ENCODE measurements at places on chromosomes 3 and 15.
A peak's percentile ranks its signal among the peaks of the same experiment; 100 is the strongest.

- no peak for DNase-seq
These were observed 538.9 kb upstream of the GRM7 start for GRCh38 chr3:6321999-6322398.

GRCh38 chr15:85402195-85402881 is 21.9 kb downstream of the AKAP13 start:
- DNase-seq: no peak

DNA sequence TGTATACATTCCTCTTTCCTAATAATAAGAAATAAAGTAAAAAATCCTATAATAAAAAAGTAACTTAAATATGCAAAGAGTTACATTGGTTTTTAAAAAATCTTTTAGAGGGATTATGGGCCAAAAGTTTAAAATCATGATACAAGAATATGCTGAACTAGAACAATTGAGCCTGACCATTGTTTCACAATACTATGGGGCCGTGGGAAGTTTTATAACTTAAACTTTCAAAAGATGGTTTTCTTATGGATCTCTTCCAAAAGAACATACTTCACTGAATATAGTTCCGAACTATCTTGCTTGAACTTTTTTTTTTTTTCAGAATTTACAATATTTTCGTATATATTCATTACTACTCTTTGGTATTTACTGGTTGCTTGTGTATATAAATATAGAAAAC is 97.6 kb downstream of the NFKBIZ start:
- no peak for DNase-seq

DNA sequence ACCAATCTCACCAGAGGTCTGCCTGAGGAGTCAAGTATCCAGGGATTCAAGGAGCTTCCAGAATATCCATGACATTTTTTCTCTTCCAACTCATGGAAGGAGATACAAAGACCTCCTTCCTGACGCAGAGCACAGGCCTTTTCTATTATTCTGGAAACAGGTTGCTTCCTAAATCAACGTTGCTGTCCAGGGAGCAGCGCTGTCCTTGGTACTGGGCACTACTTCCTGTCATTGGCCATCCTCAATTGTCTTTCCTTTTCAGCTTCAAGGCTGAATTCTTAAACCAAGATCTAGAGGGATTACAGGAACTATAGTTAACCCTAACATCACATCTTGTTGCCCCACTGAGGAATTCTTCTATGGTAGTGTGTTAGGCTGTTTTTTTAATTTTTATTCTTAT is 50.4 kb upstream of the TBC1D21 start:
- DNase-seq: peak; percentile 21

DNA sequence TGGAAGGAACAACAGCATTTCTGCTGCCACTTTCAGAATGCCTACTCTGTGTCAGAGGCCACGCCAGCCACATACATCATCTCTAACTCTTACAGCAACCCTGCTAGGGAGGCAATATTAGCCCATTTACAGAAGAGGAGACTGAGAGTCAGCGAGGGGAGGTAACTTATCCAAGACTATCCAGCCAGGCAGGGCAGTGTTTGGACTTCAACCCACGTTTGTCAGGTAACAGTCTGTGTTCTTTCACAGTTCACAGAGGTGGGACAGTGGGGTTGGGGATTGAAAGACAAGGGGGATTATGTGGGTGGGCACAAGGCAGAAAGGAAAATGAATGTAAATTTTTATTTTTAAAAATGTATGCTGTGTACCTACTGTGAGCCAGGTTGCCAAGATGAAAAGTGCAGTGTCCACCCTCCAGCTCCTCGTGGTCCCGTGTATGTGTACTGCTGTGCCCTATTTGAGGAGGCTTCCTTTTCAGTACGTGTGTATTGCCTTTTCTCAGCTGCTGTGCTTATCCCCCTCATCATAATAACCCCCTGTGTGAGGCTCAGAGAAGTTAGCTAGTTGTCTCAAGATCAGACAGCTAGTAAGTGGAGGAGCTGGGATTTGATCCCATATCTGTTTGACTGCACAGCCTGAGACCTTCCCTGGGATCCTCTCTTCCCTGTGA is 16.5 kb upstream of the ATP2B2 start:
- no peak for DNase-seq

GRCh38 chr3:127698691-127699415 is 26.1 kb downstream of the ABTB1 start:
- no peak for DNase-seq

DNA sequence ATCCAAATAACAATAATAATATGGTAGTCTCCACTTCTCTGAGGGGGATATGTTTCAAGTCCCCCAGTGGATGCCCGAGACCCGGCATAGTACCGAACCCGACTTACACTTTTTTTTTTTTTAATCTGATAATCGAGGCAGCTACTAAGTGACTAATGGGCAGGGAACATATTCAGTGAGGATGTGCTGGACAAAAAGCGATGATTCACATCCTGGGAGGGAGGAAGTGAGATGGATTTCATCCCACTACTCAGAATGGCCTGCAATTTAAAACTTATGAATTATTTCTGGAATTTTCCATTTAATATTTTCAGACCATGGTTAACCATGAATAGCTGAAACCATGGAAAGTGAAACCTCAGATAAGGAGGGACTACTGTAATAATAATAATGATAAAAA is 49.5 kb upstream of the SELENOK start:
- DNase-seq: no peak

DNA sequence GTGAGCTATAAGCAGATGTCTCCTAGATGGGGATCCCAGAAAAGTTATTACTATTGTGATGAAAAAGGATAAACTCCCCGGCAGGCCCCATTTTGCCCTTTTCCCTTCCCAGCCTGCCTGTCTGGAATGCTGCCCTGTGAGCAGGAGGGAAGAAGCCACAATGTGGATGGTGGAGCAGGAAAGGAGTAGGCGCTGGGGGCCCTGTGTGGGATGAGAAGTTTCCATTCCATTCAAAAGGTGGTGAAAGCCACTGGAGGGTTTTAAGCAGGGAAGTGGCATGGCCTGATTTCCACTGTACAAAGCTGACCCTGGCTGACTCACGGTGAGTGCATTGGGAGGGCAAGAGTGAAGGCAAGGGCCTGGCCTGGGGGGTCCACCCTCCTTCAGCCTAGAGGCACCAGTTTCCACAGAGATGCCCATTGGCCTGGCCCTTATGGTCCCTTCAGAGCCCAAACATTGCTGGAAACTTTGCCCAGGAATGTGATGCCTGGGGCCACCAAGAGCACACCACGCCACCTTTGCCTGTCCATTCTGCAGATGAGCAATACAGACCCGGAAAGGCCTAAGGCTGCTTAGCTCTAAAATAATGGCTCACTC is 206.9 kb downstream of the RPLP1 start:
- DNase-seq: no peak

DNA sequence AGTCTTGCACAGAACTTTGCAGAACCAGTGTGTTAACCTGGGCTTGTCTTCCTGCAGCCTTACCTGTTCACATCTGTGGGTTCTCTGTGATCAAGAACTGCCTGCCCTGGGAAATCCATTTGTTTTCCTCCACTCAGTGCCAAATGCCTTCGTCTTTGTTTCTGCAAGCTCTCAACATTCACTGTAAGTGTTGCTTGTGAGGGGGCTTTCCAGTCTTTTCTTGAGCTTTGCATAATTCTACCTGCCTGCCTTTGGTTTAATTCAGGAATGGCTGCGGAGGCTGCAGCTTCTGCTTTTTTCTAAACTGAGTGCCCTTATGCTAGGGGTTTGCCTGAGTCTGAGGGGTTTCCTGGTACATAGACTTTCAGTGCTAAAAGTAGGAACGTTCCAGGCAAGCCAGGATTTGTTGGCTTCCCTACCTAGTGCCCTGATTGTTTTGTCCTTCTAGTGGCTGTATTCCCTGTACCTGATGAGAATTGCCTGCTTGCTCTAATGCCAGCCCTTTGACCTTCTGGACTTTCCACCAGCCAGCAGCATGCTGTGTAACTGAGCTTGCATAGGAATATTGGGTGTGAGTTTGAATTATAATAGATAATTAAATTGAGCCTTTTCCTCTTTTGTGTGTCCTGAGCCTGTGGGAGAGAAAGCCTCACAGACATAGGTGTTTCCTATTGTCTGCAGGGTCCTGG is 96.6 kb upstream of the CLSTN2 start:
- no peak for DNase-seq

DNA sequence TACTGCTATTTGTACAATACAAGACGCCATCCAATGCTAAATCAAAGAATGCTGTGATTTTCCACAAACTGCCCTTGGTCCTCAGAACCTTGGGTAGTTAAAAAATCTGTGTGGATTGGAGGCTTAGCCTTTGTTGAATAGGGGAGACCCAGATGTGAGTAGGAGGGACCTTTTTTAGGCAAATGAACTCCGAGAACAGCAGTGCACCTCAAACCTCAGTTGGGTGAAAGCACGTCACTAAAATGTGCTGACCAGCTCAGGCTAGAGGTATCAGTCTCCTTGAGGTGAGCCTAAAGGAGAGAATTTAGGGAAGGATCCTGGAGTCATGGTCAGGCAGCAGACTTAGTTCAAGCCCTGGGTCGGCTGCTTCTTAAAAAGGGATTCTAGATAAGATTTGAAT is 200.7 kb downstream of the SOX2 start:
- no peak for DNase-seq

DNA sequence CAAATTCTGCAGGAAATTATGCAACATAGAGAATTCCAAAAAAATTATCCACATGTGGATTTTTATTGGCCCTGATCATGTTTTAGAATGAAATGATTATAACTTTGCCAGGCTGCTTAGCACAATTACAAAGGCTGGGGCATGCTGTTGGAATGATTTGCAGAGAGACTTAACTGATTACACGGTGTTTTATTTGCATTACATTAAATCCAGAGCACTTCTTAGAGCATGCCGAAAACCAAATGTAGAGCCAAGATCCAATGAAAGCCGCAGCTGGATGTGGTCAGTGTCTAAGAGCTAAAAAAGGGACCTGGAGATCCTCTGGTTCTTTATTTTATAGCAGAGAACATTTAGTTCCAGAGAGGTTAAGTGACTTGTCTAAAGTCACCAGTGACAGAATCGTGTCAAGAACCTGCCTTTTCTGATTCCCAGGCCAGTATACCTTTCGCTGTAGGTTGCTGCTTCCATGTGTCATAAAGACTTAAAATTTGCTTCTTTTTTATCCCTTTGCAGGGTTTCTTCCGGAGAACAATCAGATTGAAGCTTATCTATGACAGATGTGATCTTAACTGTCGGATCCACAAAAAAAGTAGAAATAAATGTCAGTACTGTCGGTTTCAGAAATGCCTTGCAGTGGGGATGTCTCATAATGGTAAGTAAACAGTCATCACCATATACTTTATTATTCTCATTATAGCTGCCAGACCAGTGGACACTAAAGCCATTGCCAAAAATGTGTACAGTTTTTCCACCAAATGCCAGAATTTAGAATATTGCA is 92.0 kb upstream of the TSEN2 start:
- DNase-seq: no peak

DNA sequence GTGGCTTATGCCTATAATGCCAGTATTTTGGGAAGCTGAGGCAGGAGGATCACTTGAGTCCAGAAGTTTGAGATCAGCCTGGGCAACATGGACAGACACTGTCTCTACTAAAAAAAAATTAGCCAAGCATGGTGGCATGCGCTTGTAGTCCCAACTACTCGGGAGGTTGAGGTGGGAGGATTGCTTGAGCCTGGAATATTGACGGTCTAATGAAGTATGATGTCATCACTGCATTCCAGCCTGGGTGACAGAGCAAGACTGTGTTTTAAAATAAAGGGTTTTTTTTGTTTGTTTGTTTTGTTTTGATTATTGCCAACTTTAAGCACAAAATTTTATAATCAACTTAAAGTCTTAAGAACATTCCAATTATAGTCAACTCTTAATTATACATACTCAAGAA is 6.8 kb downstream of the PLSCR1 start:
- no peak for DNase-seq

GRCh38 chr15:33370623-33371020 is 59.9 kb downstream of the RYR3 start:
- DNase-seq: no peak

DNA sequence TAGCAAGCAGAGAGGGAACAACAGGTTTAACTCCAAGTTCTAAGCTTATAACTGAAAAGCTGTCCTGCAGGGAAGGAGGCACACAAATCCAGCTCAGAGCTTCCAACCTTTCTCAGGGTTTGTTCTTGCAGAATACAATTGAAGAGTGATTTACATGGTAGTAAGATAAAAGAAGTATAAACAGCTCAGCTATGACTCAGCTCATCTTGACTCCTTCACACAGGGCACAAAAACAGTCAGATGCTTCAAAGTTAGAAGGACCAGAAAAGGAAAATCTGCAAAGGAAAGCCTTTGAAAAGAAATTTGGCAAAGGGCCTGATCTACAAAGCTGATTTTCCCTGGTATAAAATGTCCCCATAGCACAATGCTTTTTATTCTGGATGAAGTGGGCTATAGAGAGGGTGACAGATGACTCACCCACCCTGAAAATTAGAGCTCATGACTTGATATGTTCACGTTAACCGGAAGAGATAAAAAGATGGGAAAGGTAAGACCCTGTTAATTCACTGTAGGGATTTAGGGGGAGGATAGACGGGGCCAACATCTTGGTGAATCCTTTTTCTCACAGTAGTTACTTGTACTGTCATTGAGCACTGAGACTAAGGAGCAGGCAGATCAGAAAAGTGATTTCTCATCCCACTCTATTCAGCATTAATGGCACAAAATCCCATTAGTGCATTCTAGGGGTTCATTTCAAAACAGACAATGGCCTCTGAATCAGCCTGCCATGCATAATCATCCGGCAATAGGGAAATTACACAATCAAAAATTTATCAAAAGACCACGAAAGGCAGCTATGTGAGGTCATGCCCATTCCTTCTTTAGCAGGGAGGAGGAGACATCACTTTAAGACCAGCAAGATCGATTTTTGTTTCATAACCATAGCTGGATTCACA is 143.5 kb downstream of the GAP43 start:
- DNase-seq: no peak

DNA sequence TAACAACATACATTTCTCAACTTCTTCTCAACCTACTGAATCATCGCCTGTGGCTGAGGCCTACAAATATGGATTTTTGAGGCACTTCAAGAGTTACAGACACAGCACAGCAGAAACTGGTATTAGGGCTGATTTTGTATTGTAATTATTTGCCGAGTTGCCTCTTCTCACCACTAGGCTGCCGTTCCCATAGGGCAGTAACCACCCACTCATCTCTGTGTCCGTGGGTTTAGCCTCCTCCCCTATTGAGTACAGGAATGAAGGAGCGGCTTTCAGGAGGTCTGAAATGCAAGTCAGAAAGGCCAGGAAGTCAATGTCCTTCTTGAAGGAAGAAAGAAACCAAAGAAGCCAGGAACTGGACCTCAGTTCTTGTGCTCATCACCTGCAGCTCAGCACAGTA is 220.8 kb downstream of the MTHFS start:
- DNase-seq: no peak

GRCh38 chr3:133855772-133856171 is 39.9 kb downstream of the RAB6B start:
- DNase-seq: no peak

- no peak for DNase-seq
These were observed 40.7 kb downstream of the RAB6B start for GRCh38 chr3:133855002-133855370.

GRCh38 chr3:42177068-42177800 is 86.1 kb downstream of the TRAK1 start:
- no peak for DNase-seq

DNA sequence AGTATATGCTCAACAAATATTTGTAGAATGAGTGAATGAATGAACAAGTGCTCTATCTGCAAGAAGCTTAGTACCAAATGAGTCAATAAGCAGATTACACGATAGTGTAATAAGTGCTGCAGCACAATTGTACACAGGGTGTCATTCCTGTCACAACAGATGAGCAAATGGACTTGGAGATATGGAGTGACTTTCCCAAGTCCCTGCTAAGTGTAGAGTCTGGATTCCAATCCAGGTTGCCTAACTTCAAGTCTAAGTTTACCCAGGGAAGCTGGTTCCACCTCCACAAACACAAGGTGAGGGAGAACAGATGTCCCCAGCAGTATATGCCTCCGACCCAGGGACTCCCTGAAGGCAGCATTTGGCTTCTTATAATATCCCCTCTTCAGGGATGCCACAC is 77.7 kb upstream of the RAD18 start:
- no peak for DNase-seq
